ENCODE measurements at places on chromosomes 7 and 10. TPM values are rescaled to one million over a fixed set of nuclear protein-coding genes. Genes with fewer than 3 reads are reported as not detected.

GRCh38 chr10:15719049-15719898, 448 bp downstream of the ITGA8 start:
- peak; percentile 35 for DNase-seq
- peak overlapping the region; percentile 92 for H3K4me3 ChIP-seq
- H3K27ac ChIP-seq = no peak overlapping the region
- H3K4me1 ChIP-seq = peaks cover 5% of the 10 kb centered on the region
- peaks cover 7% of the 10 kb centered on the region for H3K27me3 ChIP-seq

Gene GNAT3
- not detected for total RNA-seq

GRCh38 chr7:42197451-42197850, 39.6 kb downstream of the GLI3 start:
- no peaks in the 10 kb centered on the region for H3K36me3 ChIP-seq
- peaks cover 26% of the 10 kb centered on the region for H3K4me1 ChIP-seq
- no peak for DNase-seq
- peaks cover 3% of the 10 kb centered on the region for H3K27me3 ChIP-seq

Gene ZNF804B
- total RNA-seq = not detected

GRCh38 chr7:45359776-45360175, 202.2 kb downstream of the RAMP3 start:
- no peak overlapping the region for H3K4me3 ChIP-seq
- no peaks in the 10 kb centered on the region for H3K4me1 ChIP-seq
- DNase-seq = no peak
- H3K27ac ChIP-seq = no peak overlapping the region

DNA sequence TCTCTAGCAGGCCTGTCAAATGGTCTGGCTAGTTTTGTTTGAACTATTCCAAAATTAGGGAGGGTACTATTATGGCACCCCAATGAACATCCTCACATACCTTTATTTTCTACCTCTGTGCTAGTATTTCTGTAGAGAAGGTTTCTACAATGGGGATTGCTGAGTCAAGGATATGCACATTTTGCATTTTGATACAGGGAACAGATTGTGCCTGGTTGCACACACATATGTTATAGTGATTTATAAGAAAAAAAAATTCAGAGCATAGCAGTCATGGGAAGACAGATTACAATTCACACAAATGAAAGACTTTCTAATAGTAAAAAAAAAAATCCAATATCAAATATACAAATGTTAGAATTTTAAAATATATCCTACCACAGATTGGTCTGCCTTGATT, 14.1 kb upstream of the NRBF2 start:
- no peaks in the 10 kb centered on the region for H3K36me3 ChIP-seq
- H3K4me3 ChIP-seq = no peak overlapping the region
- no peak overlapping the region for H3K27ac ChIP-seq
- no peak for DNase-seq
- H3K27me3 ChIP-seq = peaks cover 3% of the 10 kb centered on the region

DNA sequence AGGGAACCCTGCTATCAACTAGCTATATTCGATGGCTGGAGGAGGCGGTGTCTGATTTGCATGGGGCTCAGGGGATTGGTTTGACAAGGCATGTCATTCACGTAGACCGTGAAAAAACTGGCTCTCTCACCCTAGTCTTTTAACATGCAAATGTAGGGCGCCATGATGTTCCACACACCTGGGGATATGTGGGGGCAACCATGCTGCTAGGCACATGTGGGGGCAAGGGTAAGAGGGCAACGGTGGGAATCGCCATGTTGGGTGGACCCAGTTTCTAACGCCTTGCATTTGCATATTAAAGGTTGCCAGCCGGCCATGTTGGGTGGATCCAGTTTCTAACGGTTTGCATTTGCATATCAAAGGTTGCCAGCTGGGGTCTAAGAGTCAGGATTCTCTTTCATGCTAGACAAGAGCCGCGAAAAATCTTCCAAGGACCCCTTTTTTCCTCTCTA, 419.2 kb upstream of the NFE2L3 start:
- peaks cover 4% of the 10 kb centered on the region for H3K27me3 ChIP-seq
- no peaks in the 10 kb centered on the region for H3K36me3 ChIP-seq
- no peaks in the 10 kb centered on the region for H3K4me1 ChIP-seq
- no peak overlapping the region for H3K27ac ChIP-seq

DNA sequence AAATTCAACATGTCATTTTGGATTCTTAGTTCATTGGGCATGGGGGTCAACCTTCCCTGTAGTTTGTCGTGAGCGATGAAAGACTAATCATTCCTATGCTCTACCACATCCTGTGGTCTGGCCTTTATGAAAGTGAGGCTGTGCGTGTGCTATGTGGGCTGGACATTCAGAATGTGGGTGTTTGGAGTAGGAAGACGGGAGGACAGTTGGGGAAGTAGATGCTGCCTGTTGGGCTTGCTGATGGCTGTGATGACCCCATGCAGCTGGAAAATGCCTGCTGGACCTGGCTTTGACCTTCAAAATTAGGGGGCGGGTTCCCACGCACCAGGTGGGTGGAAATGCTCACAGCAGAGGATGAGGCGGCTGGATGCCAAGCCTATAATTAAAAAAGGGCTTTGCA, 90.9 kb upstream of the MKI67 start:
- H3K27ac ChIP-seq = no peak overlapping the region
- peaks cover 37% of the 10 kb centered on the region for H3K4me1 ChIP-seq
- no peak overlapping the region for H3K4me3 ChIP-seq

DNA sequence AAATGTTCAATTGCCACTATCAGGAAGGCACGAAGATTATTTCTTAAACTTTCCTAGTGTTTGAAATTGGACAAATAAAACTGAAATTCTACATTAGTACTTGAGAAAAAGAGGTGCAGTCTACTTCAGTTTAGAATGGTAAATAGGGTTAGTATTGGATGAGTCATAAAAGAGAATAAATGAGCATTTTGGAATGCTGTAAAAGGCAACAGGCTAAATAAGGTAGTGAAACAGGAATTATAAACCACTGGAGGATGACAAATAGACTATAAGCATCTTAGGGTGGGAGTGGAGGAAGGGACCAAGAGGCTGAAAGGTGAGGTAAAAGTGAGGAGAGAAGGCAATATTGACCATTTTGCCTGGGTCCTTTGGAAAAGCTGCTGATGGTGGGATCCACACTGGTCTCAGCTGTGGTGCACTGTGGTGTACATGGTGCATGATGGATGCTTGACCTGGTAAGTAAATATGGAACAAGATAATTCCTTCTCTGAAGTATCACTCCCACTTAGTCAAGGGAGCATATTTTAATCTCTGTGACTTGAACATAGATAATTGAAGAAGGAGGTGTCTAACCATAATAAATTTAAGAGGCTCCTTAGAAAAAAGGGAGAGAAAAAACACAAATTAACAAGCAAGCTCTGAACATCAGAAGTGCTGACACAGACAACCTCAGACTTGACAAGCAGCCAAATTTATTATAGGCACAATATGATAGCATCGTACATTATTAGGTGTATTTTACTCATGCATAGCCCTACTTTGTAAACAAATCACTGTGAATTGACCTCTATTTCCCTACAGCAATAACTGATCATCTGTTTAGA, 76.4 kb upstream of the SCIN start:
- no peaks in the 10 kb centered on the region for H3K4me1 ChIP-seq
- no peak overlapping the region for H3K27ac ChIP-seq
- H3K27me3 ChIP-seq = no peaks in the 10 kb centered on the region
- DNase-seq = no peak

- peaks cover 7% of the 10 kb centered on the region for H3K36me3 ChIP-seq
- H3K4me1 ChIP-seq = peaks cover 54% of the 10 kb centered on the region
- peaks cover 18% of the 10 kb centered on the region for H3K27me3 ChIP-seq
- DNase-seq = no peak
- peak overlapping the region; percentile 40 for H3K27ac ChIP-seq
These were observed 30.7 kb downstream of the EN2 start for GRCh38 chr7:155488483-155489127.

All from endothelial cell (in vitro differentiated cells).